ENCODE measurements at places on chromosomes 6 and 20. TPM values are rescaled to one million over a fixed set of nuclear protein-coding genes. Genes with fewer than 3 reads are reported as not detected.

Gene RAB44
- polyA plus RNA-seq = 0.04 TPM

Gene TMC2
- 0.10 TPM for polyA plus RNA-seq

Gene ADGRG6
- 30.0 TPM for polyA plus RNA-seq

Gene ATF6B
- polyA plus RNA-seq = 84.1 TPM

Gene TRAPPC3L
- polyA plus RNA-seq = 0.36 TPM

Gene SLC35D3
- polyA plus RNA-seq = not detected

Gene INSM1
- polyA plus RNA-seq = not detected

Gene PAX1
- polyA plus RNA-seq = not detected

- DNase-seq = no peak
Observed at GRCh38 chr6:109253366-109253765, 128.9 kb downstream of the CD164 start.

DNA sequence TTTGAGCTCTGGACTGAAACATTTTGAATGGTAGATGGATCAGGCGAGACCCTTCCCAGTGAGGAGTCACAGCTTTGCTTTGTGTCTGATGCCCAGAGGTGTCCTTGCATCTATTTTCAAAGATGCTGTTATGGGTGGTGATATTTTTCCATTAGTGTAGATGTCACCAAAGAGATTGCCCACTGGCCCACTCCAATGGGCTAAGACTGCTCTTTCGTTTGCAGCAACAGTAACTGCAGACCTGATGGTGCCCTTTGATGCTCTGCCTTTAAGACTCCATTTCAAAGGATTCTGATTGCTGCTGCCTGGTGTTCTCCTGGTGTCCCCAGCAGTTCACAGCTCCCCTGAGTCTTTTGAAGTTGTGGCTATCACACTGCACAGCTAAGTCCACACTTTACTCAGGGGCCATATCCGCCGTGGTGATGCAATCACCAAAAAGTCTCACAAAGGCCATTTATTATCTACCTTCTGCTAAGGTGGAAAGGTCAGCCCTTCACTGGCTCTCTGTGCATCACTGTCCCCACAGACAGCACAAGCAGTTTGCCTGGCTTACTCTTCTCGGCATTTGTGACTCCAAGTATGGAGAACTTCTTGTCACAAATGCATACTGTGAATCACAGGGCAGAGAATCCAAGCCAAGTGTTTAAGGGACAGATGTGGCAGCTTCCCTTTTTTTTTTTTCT, 56.4 kb downstream of the NOX3 start:
- DNase-seq = no peak

DNA sequence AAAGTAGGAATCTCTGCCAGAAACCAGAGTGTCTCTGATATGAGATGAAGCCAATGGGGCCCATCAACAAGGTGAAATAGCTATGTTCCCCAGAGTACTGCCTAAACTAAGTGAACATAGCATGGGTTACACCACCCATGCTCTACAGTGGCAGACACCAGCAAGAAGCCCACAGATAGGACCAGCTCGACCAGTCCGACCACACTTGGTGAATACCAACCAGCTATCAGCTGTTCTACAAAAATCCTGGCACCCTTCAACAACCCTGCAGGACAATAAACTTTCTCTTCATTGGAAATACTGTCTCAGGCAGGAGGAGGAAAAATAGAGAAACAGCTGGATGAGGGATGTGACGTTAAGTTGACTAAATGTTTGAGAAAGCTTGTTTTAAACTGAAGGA, 311.4 kb downstream of the EPM2A start:
- DNase-seq = no peak

GRCh38 chr6:44047801-44048200, 79.5 kb downstream of the MRPL14 start:
- no peak for DNase-seq

- no peak for DNase-seq
Observed at GRCh38 chr6:32088487-32089049, 20.6 kb downstream of the TNXB start.

GRCh38 chr6:169044381-169045230, 209.0 kb downstream of the THBS2 start:
- no peak for DNase-seq

DNA sequence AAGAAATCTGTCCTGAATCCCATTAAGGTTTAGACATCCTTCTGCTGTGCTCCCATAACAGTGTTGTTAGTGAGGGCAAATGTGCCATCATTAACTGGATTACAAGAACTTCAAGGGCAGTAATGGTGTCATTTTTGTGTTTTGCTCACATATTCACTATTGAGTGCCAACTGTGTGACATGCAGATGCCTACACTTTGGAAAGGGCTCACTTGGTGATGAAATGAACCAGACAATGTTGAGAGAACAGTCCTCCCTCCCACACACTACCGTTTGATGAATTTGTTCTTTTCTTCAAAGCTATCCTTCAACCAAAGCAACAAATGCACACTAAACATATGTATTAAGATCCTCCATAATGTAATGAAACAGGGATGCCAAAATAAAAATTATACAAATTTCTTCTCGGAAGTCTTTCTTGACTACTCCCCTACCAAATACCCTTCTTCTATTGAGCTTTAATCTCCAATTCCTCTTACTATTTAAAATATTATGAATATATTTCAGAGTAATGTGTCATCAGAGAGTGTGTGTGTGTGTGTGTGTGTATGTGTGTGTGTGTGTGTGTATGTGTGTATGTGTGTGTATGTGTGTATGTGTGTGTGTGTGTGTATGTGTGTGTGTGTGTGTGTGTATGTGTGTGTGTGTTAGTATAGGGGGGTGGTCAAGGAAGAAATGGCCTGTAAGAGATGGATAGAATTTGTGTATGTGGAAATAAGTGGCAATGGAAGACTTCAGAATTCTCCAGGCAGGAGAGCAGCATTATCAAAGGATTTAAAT, 92.3 kb upstream of the ENPP5 start:
- DNase-seq = no peak

DNA sequence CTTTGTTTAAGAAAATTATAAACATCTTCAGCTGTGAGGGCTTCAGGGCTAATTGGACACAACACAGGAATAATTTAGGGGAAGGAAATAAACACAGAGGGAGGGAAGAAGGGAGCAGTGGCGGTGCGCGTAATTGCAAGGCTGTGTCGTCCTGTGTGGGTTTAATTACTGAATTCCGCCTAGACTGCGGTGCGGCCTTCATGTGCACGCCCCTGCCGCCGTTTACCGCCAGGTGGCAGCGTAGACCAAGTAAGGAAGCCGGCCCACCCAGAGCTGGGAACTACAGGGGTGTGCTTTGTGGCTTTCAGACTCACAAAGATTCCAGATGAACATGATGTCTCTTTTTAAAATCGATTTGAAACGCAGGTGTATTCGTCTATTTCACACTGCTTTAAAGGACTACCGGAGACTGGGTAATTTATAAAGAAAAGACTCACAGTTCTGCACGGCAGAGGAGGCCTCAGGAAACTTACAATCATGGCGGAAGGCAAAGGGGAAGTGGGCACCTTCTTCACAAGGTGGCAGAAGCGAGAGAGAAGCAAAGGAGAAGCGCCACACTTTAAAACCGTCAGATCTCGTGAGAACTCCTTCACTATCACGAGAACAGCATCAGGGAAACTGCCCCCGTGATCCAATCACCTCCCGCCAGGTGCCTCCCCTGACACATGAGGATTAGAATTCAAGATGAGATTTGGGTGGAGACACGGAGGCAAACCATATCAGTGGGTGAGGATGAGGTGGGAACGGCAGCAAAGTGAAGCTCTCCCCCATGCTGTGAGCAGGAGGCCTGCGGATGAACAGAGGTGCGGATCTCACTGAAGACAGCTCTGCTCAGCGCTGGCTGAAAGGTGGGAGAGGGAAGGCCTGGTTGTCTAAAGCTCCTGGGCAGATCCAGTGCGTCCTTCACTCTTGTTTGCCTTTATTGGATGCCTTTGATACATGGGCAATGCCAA, 222.0 kb upstream of the PDE10A start:
- DNase-seq = peak; percentile 61

- DNase-seq = no peak
Observed at GRCh38 chr6:139172567-139172966, 37.7 kb downstream of the HECA start.

DNA sequence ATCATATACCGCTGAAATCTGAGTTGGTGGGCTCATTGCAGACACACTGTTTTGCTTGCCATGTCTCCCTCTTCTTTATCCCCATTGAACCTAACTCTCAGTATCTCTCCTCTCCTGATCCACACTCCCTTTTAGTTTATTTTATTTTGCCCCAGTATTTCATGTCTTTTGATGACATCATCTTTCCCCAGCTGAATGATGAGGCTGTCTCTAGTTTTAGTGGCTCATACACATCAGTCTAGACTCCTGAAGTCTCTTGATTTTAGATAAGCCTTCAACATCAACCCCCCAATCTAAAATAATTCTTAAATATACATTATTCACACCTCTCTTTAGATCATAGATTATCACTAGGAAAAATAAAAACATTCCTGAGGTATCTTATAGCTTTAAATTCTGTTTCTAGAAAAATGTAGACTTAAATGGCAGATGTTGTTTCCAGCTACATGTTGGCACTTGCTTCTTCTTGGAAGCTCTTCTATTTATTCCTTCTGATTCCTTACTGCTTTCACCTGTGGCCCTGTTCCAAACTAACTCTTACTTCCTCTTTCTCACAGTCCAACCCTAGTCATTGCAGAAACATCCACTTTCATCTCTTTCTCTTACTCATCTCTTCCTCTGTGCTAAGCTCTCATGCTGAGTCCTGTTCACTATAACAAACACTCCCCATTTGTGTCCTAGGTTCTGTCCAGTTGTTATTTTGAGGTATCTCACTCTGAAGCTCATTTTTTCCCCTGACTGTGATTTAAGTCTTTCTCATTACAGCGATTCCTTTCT, 191.9 kb upstream of the SLC35B3 start:
- no peak for DNase-seq

All from right renal cortex interstitium (tissue), 3 donors.